ENCODE measurements at places on chromosomes 12 and 14.

GRCh38 chr12:104718304-104718929 is 239.7 kb downstream of the SLC41A2 start:
- DNase-seq, result no peak

GRCh38 chr14:102911991-102912761 is 10.3 kb upstream of the AMN start:
- no peak for DNase-seq

GRCh38 chr14:68564191-68564825 is 228.6 kb downstream of the ZFP36L1 start:
- DNase-seq, result no peak

GRCh38 chr14:105192866-105193731 is 12.0 kb upstream of the NUDT14 start:
- no peak for DNase-seq

Data from NCI-H524 (cell line).